ENCODE measurements at places on chromosomes 12 and 14.

DNA sequence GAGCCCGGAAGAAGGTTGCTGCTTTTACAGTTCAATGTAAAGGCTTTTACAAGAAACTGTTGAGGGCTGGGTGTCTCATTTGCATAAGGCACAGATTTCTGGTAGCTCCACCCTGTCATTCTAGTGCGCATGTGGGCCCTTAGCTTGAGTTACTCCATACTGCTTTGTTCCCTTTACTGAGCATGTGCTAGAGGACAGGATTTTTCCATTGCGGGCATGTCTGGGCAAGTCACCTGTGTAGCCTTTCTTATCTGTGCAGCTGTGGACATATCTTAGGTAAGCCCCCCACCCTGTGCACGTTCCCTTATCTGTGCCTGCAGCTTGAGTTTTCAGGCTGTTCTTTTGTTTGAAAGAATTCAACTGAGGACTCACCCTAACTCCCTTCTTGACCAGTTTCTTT lies 56.2 kb upstream of the ARHGAP5 start:
- DNase-seq, result no peak

DNA sequence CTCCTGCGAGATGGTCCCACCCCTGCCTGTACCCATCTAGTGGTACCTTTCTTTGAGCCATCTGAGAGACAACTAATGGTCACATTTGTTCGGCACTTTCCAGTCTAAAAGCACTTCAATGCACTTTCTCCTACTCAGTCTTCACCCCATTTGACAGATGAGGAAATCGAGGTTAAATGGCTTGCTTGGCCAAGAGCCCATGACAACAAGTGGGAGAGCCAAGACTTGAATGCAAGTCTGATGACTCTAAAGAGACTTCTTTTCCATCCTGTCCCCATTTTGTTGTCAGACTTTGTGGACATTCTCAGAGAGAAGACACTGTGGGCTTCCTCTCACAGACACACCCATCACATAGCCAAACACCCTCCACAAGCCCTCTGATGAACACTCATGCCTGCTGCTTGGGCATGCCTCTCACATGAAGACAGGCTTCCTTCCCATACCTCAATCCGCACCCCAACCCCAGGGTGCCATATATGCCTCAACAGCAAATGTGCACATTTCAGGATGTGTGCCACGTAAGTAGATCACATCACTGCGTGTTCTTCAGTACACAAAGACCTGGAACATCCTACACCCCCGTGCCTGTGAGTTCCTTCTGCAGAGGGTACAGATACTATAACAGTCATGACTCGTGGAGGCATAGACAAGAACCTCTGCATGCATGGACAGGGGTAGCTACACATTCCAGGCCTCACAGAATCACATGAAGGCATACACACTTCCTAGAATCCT lies 805 bp downstream of the MYH7 start:
- no peak for DNase-seq

GRCh38 chr12:101940400-101940950 lies 63.1 kb downstream of the DRAM1 start:
- DNase-seq, result no peak

DNA sequence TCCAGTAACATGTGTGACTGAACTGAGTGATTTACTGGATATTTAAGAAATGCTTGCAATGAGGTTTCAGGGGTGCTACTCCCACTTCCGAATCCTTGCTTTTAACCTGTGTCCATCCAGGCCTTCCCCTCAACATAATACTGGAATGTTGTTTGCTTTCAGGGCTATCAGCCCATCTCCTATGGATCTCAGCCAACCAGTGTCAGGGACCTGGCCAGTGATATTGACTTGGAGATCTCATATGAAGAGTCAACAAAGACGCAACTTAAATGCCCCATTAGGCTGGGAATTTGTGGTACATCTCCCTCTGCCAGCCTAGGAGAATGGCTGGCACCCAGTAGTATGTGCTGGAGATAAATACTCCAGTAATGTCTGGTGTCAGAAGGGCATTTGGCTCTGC lies 889 bp upstream of the IFT43 start:
- no peak for DNase-seq

GRCh38 chr14:38828183-38828827 lies 274.7 kb downstream of the SEC23A start:
- no peak for DNase-seq

- no peak for DNase-seq
These were observed 143.6 kb downstream of the DYRK2 start for GRCh38 chr12:67792185-67792584.

- DNase-seq, result peak; percentile 73
These were observed 26.5 kb upstream of the TAMALIN start for GRCh38 chr12:51980051-51980808.

GRCh38 chr12:76595056-76595455 lies 35.5 kb upstream of the OSBPL8 start:
- DNase-seq, result no peak

DNA sequence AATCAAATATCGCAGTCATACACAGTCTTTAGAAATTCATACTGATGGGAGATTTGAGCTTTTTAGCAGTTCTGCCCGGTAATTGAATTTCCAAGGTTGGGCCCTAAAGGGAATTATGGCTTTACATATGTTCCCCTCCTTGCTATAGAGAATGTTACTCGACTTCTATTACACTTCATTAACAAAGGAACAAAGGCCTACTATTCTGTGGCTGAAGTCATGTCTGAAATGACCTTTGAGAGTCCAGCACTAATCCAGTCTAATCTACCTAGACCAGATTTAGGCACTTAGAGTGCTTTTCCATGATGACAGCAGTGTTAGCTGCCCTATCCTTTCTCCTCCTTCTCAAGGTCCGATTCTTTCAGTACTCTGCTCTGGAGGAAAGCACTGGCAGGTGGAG lies 305.3 kb downstream of the MED13L start:
- DNase-seq, result no peak

All from ovary (tissue), 10 donors.